ENCODE measurements at places on chromosomes 7 and 10. TPM values are rescaled to one million over a fixed set of nuclear protein-coding genes. Genes with fewer than 3 reads are reported as not detected.

Gene VWA2
- 0.48 TPM for polyA plus RNA-seq

Gene CACNB2
- polyA plus RNA-seq = 5.0 TPM

Gene VSIR
- polyA plus RNA-seq = not detected

Gene PTEN
- 20.8 TPM for polyA plus RNA-seq

Gene AVPI1
- polyA plus RNA-seq = 8.9 TPM

Gene PIK3CG
- polyA plus RNA-seq = not detected

Gene CALHM2
- 2.1 TPM for polyA plus RNA-seq

Gene ZNF425
- polyA plus RNA-seq = 4.3 TPM

Gene GIMAP4
- 0.19 TPM for polyA plus RNA-seq

Gene CYP26A1
- 1.2 TPM for polyA plus RNA-seq

Gene TEX36
- not detected for polyA plus RNA-seq

Gene OPALIN
- polyA plus RNA-seq = not detected

Gene CLCN1
- polyA plus RNA-seq = 0.43 TPM

Gene SPDYE1
- 1.6 TPM for polyA plus RNA-seq

Gene DENND2A
- 1.7 TPM for polyA plus RNA-seq

GRCh38 chr7:87426160-87426559 lies 49.3 kb downstream of the ABCB4 start:
- no peak for DNase-seq

- no peak for DNase-seq
Observed at GRCh38 chr10:51397695-51398094, 301.7 kb downstream of the CSTF2T start.

DNA sequence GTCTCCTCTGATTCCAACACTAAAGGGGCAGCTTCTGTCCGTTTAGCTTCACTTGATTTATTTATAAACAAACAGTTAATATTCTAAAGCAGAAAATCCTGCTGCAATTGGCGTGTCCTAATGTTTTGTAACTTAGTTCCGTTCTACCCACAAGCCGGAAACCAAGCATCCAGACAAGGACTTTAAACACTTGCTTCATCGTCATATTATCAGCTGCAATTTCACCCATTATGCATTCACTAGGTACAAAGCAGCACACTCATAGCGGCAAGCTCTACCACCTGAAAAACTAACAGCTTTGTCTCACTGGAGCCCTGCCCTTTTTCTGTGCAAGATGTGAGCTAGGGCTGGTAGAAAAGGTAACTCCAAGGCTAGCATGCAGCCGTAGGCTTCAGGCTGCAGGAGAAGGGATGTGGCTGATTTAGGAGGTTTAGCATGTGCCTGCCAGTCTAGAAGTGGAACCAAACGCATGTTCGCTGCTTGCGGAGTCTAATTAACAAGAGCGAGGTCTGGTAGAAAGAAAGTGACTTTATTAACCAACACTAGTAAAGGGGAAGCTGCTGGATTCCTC lies 43.7 kb upstream of the BPGM start:
- no peak for DNase-seq

- DNase-seq = peak; percentile 76
Observed at GRCh38 chr10:100715445-100716385, 29.7 kb upstream of the PAX2 start.

- DNase-seq = no peak
Observed at GRCh38 chr10:12684784-12685183, 316.7 kb downstream of the CCDC3 start.

GRCh38 chr10:10047426-10047825 lies 970.2 kb upstream of the CELF2 start:
- no peak for DNase-seq

DNA sequence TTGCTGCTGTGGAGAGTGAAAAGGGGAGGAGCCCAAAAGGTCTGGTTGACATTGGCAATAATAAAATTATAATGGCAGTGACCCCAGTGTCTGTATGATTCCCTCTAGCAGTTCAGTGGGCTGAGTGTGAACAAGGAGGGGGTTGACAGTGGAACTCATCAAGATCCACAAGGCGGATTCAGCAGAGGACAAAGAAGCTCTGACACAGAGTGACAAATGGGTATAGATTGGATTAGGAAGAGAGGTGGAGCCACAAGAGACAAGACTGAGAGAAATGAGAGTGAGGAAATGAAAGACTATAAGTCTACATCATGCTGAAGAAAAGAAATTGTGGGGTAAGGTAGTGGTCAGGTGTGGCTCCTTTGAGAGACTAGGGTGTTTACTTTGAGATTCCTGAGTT lies 58.9 kb downstream of the CCDC71L start:
- no peak for DNase-seq

- no peak for DNase-seq
Observed at GRCh38 chr10:100977436-100977835, 8.1 kb downstream of the SEMA4G start.

DNA sequence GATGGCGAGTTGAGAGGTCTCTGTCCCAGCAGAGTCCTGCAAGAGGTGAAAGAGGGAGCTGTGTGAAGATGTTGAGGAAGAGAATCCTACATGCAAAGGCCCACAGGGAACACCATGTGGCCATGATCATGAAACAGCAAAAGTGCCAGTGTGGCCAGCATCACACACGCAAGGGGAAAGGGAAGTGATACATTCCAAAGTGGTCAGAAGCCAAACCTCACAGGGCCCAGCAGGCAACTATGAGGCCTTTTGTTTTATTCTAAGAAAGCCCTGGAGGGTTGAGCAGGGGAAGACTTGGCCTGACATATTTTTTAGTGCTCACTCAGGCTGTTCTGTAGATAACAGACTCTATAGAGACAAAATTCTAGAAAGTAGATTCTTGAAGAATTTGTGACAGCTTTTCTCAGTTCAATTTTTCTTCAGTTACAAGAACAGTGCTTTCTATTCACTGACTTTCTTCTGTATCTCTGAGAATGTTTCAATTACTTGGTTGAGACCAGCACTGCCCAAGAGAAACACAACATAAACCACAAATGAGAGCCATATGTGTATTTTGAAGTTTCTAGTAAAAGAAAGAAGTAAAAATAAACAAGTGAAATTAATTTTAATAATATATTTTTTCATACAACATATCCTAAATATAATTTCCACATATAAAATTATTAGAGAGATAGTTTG lies 82.3 kb downstream of the HTR7 start:
- peak; percentile 55 for DNase-seq

DNA sequence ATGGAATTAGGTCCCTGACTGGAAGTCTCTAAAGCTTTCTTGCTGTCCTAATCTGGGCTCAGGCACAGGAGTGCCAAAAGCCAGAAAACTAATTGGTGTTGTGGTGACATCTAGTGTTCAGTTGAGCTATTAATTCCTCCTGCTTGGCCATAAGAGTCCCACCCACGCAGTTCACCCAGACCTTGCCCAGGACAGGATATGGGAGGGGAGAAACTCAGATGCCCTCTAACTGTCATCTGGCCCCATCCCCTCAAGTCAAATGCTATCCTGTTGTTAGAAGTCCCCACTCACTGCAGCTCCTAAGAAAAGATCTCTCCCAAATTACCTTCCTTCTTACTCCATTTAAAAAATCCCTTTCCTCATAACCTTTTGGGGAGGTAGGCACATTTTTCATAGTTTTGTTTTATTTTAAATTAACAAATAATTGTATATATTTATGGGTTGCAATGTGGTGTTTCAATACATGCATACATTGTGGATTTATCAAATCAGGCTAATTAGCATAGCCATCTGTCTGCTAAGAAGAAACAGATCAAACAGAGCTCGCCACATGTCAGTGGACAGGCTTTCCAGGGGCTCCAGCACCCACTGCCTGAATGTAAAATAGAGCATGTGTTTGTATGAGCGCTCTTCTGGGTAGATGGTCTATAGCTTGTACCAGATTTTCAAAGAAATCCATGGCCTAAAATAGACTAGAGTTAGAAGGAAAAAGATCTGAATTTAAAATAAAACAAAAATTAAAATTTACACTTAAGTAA lies 84.0 kb downstream of the GSAP start:
- peak; percentile 82 for DNase-seq

GRCh38 chr7:131076032-131076431 lies 251.6 kb upstream of the MKLN1 start:
- no peak for DNase-seq

DNA sequence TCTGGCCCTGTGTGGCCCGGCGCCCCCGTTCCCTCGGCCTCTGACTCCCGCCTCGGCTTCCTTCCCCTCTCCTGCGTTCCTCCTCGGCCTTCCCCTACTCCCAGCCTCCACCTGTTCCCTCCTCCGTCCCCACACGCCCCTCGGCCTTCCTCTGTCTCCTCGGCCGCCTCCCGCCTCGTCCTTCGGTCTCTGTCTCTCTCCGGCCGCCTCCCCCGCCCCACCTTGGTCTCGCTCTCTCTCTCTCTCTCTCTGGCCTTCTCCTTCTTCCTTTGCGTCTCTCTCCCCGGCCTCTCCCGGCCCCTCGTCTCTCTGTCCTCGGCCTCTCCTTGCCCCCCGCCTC lies 588 bp downstream of the GET4 start:
- DNase-seq = no peak

DNA sequence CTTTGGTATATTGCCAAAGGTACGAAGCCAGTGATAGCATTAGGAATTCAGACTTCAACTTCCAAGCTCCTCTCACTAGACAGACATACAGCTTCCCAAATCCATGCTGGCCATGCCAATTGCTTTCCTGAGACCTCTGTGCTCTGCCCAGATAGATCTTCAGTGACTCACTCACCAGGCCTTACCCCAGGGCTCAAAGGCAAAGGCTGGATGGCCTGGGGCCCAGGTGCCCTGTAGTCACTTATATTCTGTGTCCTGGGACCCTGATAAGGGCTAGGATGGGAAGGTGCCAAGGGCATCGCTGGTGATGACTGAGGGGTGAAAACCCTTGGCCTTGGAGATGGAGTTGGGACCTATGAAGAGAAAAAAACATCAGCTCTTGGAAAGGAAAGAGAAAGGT lies 27.7 kb downstream of the WNT8B start:
- DNase-seq = no peak

- no peak for DNase-seq
Observed at GRCh38 chr7:2460641-2461040, 15.6 kb downstream of the GRIFIN start.

DNA sequence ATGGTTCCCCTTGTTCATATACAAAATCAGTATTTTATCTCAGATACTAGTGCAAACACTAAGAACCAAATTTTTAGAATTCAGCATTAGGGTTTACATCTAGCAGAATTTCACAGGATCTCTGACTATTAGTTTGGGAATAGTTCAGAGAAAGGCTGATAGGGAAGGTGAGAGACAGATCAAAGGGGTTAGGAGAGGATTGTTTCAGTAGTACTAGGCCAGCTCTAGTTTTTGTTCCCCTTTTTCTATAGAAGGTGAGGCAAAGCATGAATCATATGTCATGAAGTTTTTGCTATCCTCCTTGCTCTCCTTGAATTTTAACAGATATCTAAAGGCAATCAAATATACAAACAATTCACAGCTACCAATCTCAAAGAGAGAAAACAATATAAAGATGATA lies 26.1 kb upstream of the CTNNA3 start:
- no peak for DNase-seq

GRCh38 chr10:43409385-43410109 lies 561 bp upstream of the HNRNPF start:
- DNase-seq = no peak

- peak; percentile 62 for DNase-seq
Observed at GRCh38 chr10:16989826-16990293, 139.8 kb downstream of the CUBN start.

- DNase-seq = no peak
Observed at GRCh38 chr10:80856186-80856585, 318.5 kb downstream of the SH2D4B start.

Measured in GM23338 (cell line).